ENCODE measurements at places on chromosomes 5 and 9.

DNA sequence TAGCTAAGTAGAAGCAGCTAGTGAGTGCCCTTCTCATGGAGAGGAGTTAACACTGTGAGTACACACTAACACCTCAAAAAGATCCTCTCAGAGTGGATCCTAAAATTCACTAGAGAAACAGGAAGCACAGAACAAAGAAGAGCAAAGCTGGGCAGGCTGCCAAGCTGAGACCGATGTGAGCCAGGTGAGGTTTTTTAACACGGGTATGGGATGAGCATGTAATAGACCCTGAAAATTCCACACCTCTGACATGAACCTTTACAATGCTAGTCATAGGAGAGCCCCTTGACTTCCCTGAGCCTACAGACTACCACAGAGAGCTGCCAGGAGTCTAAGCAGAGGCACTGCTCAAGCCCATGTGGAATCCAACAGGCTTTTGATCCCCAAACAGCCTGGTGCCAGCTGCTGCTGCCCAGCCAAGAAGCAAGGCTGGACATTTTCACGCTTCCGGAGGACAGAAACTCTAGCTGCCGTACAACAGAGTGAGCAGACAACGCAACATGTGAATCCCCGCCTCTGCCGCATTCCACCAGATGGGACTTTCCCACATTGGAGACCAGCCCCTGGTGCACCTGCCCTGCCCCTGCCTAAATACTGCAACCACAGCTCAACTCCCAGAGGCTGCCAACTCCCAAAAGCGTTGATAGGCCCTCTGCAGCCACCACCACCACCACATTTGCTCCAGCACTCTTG is 280.8 kb downstream of the CDH10 start:
- DNase-seq, result no peak

- no peak for DNase-seq
Measured at GRCh38 chr5:35365758-35366157, 135.5 kb upstream of the PRLR start.

DNA sequence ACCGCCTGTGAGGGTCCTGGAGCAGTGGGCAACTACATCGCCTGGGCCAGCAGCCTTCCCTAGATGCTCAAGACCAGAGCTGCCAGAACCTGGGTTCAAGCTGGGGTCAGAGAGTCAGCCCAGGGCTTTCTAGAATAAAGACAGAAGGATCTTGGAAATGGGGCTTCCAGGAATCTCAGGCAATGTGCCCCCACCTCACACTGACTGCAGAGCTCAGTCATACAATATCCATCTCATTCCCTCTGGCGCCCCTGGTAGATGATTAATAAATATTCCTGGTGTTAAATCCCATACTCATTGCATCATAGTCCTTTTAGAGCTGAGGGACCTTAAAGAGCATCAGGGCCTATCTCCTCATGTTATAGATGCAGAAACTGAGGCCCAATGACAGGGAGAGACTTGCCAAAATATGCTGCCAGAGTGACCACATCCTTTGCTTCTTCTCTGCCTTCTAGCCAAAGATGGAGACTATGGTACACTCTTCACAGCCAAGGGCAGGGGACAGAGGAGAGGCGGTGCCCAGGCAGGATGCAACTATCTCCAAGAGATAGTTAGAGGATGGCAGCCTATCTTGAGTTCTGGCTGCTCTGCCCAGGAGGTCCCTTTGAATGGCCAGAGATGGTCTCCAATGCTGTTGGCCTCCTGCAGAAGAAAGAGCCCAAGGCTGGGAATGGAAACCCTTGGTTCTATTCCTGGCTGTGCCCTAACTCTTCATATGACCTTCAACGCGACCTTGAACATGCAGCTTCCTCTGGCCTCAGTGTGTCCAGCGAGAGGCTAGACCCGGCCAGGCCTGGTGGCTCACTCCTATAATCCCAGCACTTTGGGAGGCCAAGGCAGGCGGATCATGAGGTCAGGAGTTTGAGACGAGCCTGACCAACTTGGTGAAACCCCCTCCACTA is 36.2 kb upstream of the IL17B start:
- no peak for DNase-seq

DNA sequence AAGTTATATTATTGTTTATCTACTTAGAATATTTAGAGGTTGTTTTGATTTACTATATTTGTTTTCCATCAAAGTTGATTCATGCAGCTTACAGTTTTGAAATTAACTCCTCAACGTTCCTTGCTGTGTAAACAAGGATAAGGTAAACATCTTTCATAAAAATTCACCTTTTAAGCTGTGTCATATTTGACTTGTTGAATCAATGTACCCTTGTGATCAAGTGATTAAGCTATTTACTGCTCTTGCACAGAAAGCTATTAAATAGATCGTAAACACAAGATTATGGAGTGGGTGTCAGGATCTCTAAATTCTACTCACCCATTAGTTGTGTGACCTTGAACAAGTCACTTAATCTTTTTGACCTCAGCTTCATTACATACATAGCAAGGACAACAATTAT is 2054.0 kb upstream of the NUDT12 start:
- DNase-seq, result no peak

GRCh38 chr9:131992906-131993657 is 86.6 kb downstream of the MED27 start:
- no peak for DNase-seq

DNA sequence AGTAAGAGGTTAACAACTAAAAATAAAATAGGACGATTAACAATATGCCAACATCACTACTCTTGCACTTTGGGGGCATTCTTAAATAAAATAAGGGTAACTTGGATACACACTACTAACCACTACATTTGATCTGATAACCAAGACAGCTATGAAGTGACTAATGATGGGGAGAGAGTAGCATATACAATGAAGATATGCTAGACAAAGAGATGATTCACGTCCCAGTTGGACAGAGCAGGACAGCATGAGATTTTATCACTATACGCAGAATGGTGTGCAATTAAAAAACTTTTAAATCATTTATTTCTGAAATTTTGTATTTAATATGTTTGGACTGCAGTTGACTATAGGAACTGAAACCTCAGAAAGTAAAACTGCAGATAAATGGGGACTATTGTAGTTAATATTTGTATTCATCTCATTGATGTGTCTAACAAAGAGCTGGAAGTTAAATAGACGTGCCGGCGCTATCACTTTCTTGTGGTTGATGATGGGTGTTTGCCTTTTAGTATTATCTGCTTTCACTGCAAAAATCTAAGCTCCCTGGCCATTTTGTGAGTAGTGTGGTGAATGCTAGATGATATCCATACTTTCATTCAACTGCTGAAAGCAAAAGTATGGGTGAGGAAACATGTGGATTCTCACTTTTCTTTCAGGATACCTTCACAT is 18.7 kb downstream of the GIN1 start:
- no peak for DNase-seq

- no peak for DNase-seq
Measured at GRCh38 chr5:126636956-126637355, 36.2 kb downstream of the PHAX start.

- DNase-seq, result no peak
Measured at GRCh38 chr5:125746917-125747316, 676.3 kb upstream of the GRAMD2B start.

DNA sequence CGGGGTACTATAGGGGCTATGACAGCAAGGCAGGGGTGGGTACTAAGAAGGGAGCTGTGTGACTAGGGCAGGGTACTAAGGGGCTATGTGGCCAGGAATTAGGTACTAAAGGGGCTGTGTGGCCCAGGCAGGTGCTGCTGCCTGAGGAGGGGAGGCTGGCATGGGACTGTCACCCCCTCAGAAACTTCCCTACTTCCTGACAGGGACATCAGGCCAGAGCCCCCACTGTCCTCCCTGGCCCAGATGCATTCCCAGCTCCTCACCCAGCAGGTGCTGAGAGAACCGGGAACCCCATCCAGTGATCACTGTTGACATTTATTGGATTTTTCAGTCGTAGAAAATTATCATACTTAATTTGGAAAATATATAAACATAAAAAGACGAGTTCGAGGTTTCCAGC is 26.6 kb downstream of the IRX2 start:
- DNase-seq, result no peak

DNA sequence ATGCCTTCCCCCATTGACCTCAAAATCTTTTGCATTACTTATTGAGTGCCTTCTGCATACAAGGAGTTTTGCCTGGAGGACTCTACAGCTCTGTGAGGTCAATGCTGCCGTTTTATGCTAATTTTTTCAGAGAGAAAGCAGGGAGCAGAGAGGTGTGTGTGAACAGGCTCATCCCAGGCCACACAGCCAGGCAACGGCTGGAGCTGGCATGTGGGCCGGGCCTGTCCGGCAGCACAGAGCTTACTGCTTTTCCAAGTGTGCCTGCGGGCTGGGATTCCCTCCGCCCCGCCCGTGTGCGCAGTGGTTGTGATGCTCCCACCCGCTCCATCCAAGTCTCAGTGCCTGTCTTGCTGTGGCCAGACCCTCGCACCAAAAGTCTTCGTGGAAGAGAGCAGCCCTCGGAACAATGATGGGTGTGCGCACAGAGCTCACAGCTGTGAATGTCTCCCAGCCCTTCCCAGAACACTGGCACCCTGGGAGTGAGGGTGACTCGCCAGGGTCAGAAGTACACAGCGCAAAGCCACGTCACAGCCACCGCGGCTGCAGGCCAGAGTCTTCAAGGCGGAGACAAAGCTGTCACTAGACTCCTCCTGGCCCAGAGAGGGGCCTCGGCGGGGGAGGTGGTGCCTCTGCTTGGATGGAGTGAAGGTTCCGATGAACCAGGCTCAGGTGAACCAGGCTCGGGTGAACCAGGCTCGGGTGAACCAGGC is 82.8 kb downstream of the COL5A1 start:
- DNase-seq, result no peak

DNA sequence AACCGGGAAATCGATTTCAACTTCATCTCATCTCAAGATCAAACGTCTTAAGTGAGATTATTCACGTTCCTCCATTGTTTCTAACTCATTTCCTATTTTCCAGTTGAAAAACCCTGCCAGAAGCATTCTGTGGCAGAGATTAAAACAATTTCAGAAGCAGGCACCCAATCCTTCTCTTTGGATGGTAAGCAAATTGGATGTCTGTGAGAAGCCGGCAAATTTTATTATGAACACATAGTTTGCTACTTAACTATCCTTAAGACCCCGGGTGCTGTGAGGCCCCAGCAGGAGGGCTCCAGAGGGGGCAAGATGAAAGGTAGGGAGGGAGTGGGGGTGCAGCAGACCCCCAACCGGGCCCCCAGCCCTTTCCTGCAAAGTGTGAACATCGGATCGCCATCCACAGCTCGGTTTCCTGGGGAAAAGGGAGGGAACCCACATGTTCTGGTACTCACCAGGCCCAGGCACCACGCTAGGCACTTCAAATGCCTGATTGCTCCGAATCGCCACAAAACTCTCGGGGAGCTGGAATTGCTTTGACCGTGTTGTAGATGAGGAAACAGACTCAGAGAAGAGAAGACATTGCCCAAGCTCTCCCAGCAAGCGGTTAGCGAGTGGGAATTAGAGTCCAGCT is 167.1 kb upstream of the MVB12B start:
- no peak for DNase-seq

DNA sequence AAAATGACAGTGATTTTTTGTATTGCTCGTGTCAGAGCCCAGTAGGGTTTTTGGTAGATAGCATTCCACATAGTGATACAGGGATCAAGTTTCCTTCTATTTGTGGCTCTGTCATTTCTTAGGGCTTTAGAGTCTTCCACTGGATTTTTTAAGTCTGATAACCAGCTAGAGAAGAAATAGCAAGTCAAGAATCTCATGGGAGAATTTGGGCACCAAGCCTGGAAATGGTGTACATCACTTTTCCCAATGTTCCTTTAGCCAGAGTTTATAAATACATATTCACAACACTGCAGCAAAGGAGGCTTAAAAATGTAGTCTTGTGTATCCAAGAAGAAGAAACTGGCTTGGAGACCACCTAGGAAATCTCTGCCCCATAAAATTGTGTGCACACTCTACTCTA is 647.1 kb upstream of the KLF4 start:
- DNase-seq, result no peak

- no peak for DNase-seq
Measured at GRCh38 chr9:98830554-98830953, 23.1 kb downstream of the GALNT12 start.

Measured in stimulated activated CD4-positive, alpha-beta T cell treated with anti-CD3 and anti-CD28 coated beads, Interleukin-15, amount 100 ng/mL, for 48 hours (primary cell).